CD14-positive monocyte (primary cell): ENCODE measurements at places on chromosomes 2 and 18.

GRCh38 chr2:121888189-121888557 is 132.7 kb downstream of the TSN start:
- DNase-seq = no peak

DNA sequence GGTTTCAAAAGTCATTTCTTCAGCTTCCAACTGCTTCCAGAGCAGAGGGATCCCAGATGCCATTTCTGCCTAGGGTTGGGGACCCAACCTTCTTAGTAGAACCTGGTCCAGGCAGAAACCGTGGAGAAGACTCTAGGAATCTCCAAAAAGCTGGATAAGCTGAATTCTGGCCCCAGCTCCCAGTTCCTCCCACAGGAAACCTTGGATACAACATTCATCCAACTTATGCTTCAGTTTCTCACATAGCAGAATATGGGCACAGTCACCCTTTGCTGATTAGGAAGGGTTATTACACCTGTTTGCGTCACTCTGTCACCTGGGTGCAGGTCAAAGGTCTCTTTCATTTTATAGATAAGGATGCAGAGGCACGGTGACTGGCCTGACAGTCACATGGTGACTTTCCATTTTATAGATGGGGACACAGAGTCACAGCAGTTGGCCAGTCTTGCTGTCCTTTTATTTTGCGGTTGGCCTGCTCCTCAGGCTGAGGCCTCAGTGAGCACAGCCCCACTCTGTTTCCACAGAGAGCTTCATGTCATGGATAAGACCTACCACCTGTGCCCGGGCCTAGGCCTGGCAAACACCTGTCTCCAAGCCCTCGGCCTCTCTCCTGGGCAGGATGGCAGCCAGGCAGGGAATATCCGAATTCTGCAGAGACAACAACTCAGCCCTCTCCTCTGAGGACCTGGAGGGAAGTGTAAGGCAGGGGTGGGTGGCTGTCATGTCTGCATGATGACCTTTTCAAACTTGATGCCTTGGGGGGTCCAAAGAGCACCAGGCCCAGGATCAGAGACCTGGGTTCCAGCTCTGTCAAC is 148.8 kb downstream of the SMAD7 start:
- DNase-seq = no peak

GRCh38 chr18:62140259-62140658 is 46.6 kb downstream of the PIGN start:
- DNase-seq = peak; percentile 7

DNA sequence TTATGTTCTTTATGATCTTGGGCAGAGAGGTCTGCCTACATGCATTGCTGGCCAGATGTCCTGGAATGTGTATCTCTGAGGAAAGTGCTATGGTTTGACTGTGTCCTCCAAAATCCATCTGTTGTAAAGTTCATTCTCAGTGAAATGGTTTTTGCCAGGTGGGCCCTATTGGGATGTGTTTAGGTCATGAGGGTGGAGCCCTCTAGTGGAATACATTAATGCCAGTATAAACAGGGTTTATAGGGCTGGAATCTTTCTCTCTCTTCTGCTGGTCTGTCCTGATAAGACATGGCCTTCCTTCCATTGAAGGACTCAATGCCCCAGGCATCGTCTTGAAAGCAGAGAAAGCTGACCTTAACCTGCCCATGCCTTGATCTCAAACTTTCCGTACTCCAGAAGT is 258.5 kb downstream of the RPIA start:
- no peak for DNase-seq

GRCh38 chr2:72925328-72925943 is 8.1 kb downstream of the EMX1 start:
- DNase-seq = no peak

GRCh38 chr2:20371323-20372025 is 20.8 kb upstream of the PUM2 start:
- DNase-seq = no peak
